Midbrain (tissue), 1 donor: ENCODE measurements at places on chromosomes 2 and 18.

DNA sequence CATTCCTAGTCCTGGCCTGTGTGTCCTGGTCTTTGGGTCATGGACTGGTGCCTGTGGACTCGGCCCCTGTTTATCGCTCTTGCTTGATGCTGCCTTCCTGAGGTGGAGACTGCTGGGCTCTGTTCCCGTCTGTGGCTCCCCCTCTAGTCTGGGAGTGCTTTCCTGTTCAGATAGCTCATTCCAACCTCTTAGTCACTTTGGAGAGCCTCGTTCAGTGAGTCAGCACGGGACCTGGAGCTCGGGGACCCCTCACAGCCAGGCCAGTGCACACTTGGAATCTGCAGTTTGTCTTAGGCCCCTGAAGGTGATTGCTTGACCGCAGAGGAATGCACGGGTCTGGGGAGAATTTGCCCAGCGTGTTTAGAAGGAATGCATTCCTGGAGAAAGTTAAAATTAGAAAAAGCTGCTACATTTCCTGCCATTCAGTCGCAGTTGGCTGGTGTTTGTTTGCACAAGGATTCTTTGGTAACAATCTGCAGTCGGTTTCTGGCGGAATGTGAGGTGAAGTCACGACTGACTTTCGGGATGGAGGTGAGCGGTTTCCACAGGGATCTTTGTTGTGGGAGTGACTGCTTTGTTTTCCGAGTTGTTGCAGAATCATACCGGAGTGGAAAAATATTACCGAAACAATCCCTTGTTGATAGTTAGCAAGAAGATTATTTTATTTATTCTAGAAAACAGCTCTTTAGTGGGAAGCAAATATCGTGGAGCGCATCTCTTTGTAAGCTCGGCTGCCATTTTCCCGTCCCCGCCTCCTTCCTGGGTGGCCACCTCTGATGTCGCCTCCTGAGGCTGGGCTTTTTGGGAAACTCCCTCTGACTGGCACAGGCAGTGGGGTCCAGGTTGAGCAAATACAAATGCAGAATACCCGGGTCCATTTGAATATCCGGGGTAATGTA, 29.6 kb downstream of the SH3BP4 start:
- no peak for DNase-seq

GRCh38 chr2:40367652-40368051, 84.2 kb downstream of the SLC8A1 start:
- no peak for DNase-seq

DNA sequence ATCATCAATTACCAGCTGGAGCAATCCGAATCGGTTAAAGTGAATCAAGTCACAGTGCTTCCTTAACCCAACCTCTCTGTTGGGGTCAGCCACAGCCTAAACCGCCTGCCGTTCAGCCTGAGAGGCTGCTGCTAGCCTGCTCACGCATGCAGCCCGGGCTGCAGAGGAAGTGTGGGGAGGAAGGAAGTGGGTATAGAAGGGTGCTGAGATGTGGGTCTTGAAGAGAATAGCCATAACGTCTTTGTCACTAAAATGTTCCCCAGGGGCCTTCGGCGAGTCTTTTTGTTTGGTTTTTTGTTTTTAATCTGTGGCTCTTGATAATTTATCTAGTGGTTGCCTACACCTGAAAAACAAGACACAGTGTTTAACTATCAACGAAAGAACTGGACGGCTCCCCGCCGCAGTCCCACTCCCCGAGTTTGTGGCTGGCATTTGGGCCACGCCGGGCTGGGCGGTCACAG, 496 bp upstream of the ITGA4 start:
- no peak for DNase-seq

- DNase-seq: no peak
Measured at GRCh38 chr2:3631161-3631850, 26.7 kb upstream of the ALLC start.

DNA sequence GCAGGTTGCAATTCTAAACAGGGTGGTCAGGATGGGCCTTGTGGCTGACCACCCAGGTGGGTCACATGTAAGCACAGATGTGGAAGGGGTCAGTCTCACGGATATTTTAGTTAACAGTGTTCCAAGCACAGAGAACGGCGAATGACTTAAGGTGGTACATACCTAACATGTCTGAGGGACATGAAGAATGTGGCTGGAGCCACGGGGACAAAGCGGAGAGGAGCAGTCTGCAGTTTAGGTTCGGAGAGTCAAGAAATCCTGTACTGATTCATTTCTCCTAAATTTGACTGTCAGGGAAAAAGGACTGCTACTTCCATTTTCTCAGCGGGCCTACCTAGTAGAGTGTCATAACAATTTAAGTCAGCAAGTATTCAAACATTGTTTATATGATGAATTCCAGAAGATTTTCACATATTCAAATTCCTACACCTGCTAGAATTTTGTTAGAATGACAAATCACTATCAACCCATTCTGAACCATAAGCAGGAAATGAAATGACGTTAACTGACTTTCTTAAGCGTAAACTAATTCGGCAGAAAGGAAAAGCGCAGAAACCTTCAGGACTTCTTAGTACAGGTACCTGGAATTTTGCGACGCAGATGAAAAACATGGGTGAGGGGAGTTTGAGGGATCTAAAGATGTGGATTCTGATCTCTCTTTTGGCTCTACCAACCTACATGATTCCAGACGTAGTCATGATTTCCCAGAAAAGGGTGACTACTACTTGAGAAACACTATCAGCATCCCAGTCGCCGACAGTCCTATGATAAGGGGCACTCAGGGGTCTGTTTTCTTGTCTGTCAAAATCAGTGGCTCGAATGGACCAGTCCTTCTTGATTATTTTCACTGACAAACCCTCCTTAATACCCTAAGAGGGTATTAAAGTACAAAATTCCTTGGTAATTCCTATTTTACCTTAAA, 41.3 kb downstream of the PTPN2 start:
- no peak for DNase-seq

GRCh38 chr2:97745474-97746174, 32.2 kb downstream of the ZAP70 start:
- no peak for DNase-seq

DNA sequence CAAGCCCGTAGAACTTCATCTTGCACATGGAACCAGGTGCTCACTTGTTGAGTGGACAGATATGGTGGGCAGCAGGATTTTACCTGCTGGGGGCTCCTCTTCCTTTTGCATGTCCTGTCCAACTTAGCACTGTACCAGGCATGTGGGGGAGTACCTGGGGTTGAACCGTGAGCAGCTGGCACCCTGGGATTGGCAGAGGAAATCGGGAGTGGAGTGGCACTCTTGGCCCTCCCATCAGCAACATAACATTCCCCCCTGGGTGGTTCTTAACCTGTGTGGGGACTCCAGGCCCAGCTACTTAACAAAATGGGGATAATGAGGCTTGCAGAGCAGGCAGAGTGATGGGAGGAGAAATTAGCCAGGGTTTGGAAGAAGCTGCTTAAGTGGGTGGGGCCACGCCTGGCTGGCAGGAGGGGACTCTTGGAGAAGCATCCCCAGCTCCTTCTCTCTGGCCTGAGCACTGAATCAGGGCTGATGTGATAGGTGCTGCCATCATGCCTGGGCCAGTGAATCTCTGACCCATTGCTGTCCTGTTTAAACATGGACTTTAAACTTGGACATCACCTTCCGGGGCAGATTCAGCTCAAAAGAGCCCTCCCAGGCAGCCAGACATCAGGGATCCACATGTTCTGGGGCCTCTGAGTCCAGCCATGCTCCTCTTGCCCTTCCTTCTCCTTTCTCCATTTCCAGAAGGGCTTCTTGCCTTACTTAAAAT, 15.5 kb downstream of the FOSL2 start:
- no peak for DNase-seq

GRCh38 chr2:75800456-75800855, 89.7 kb upstream of the GCFC2 start:
- no peak for DNase-seq

GRCh38 chr2:156326526-156327095, 5.9 kb downstream of the NR4A2 start:
- DNase-seq: no peak

DNA sequence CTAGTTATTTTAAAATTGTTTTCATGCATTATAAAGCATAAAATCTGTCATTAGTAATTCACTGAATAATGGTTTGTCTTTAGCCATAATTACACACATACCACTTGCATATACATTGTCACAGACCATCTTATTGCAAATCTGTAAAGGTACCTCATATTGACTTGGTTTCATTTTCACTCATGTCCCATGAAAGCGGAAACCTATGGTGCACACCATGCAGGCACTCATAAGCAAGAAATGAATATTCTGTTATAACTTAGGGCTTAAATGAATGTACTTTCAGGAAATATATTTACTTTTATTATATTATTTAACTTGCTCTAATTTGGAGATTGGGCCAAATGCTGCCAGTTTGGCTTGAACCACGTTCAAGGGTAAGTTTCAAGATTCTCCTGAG, 29.2 kb upstream of the STK17B start:
- DNase-seq: no peak

DNA sequence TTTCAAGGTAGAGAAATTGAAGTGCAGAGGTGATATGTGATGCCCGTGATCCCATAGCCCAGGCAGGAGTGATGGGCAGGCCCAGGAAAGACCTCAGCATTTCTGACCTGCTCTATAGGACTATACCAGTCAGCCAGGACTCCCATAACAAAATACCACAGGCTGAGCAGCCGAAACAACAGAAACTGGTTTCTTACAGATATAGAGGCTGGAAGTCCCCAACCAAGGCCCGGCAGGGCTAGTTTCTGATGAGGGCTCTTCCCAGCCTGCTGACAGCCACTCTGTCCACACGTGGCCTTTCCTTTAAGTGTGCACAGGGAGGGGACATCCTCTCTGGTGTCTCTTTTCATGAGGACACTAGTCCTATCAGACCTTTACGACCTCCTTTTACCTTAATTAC, 104.2 kb upstream of the AGAP1 start:
- no peak for DNase-seq

GRCh38 chr2:18820966-18821365, 231.6 kb upstream of the NT5C1B start:
- no peak for DNase-seq

GRCh38 chr2:165055082-165055851, 99.9 kb upstream of the SLC38A11 start:
- DNase-seq: no peak

DNA sequence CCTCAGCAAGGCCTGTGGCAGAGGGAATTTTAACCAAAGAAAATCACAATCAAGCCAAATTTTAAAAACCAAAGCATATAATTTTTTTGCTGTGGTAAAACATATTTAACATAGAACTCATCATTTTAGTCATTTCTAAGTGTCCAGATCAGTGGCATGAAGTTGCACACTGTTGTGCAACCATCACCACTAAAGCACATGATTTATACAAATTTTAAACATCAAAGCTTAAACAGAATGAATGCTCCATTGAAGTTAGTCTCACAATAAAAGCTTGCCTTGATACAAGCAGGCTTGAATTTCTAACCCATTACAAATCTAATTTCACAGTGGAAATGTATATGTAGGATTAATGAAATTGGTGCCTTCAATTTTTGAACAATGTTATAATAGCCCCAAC, 31.2 kb downstream of the FTCDNL1 start:
- no peak for DNase-seq

DNA sequence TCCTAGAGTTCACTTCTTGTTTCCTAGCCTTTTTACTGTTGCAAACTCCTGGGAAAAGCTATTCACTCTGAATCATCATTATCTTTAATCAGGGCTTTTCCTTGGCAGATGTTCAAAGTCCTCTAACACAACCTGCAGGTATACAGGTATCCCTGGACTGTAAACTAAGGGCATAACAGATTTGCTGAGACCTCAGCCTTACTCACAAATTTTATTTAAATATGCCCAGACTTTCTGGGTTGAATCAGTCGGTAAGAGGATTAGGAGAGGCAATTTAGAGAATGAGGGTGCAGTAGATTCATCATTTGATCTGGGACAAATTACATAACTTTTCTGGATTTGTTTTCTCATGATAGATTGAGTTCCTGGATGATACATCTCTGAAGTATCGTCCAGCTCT, 217.8 kb upstream of the STON1 start:
- DNase-seq: no peak

DNA sequence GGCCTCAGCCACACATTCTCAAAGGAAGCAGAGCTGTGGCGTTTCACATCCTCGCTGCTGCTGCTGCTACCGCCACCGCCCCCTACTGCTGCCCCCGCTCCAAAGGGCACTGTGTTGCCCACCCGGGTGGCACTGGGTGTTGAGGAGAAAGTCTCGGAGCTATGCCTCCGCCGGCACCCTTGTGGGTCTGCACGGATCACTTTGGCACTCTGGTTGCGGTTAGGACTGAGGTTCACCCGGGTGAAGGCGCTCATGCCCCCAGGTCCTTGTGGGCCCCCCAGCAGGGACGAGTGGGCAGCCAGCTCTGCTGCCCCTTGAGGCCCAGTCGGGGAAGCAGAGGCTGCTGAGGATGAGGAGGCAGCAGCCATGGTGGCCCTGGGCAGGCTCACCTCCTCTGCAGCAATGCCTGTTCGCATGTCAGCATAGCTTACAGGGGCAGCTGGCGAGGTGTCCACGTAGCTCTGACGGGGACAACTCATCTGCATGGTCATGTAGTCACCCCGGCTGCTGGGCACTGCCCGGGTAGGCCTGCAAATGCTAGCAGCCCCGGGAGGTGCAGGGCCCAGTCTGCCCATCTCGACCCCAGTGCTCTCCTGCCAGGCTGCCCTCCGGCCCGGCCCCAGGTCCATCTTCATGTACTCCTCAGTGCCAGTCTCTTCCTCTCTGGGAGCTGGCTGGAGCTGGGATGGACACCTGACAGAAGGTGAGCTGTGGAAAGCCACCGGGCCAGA, 4.2 kb downstream of the IRS1 start:
- no peak for DNase-seq

DNA sequence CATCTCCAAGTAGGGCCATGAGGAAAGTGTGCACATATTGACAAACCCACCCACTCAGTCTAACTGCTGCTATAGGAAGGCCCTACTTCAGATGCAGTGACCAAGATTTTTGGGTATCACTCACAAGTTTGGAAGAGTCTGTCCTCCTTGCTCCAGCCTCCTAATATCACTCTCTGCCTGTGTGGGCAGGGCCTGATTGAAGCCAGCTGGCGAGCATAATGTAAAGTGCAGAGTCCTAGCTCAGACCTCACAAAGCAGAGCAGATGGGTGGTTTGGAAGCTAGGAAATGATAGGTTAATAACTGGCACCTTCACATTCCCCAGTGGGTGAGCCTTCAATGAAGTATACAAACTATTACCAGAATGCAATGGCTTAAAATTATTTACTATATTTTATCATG, 11.2 kb upstream of the SULT1C3 start:
- DNase-seq: no peak

- no peak for DNase-seq
Measured at GRCh38 chr2:39469807-39470206, 32.7 kb upstream of the MAP4K3 start.

DNA sequence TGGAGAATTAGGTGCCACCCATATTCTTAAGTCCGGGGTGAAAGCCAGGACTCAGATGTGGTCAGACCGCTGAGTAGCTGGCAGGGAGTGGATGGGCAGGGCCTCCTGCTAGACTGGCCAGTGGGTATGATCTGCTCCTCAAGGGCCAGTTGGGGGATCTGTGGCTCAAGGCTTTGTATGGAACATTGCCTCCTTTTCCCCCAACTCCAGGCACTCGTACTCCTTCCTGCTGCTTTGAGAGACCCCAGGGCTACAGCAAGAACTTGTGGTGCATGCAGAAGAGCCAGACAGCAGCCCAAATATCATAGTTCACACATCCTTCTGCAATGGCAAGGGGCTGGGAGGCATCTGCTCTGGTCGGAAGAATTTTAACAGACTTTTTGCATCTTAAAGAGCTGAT, 61.7 kb downstream of the PDCL3 start:
- no peak for DNase-seq

- no peak for DNase-seq
Measured at GRCh38 chr2:185990861-185991525, 252.4 kb downstream of the FSIP2 start.

- DNase-seq: no peak
Measured at GRCh38 chr2:107062599-107063220, 176.7 kb upstream of the ST6GAL2 start.
